Mesangial cell (primary cell): ENCODE measurements at places on chromosomes 12 and 14. TPM values are rescaled to one million over a fixed set of nuclear protein-coding genes. Genes with fewer than 3 reads are reported as not detected.

Gene CORO1C
- 180 and 284 TPM in 2 replicates for total RNA-seq

Gene SSTR1
- total RNA-seq: 1.5 and 2.4 TPM in 2 replicates

Gene IL31
- not detected in 2 replicates for total RNA-seq

Gene FGF23
- total RNA-seq: not detected in 2 replicates
